ENCODE measurements at places on chromosomes 12 and 14.

DNA sequence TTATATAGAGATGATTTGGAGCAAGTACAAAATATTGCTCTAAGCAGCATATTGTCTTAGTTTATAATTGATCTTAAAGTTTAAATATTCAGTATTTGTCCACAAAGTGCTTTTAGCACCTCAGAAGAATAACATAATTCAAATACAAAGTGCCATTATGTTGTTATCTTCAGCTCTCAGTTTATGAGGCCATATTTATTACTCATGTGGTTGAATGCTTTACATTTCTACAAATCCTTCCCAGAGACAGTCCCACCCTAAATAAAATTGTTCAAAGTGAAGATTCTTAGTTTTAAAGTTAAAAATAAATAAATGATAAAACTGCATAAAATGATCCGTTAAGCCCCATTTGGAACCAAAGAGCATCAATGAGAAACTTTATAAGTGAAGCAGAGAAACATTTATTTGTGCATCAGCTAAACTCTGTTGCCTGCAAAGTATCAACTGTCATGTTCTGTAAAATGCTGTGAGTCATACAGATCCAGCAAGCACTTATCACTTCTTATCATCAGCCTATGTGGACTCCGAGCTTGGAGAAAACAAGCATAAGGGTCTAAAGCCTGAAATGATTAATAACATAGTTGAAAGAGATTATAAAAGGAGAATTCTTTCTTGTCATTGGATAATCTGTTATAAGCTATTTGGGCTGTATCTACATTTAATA, 218.9 kb downstream of the ADAMTS20 start:
- no peak for DNase-seq

DNA sequence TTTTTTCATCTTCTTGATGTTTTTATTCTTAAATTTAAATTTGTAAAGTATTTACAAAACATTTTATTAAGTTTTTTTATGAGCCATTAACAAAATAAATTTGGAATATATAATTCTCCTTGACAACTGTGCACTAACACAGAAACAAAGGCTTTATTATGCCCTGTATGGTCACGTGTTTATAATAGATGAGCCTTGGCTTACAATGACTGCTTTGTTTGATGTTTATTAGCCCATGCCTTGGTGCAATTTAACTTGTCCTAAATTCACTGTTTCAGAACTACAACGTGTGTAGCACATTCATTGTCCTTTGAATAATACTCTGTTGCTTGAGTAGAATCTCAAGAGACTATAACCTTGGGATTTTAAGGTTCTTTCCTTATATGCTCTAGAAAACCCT, 59.8 kb downstream of the CNTN1 start:
- no peak for DNase-seq

- no peak for DNase-seq
Measured at GRCh38 chr14:103313704-103314103, 20.3 kb upstream of the EIF5 start.

DNA sequence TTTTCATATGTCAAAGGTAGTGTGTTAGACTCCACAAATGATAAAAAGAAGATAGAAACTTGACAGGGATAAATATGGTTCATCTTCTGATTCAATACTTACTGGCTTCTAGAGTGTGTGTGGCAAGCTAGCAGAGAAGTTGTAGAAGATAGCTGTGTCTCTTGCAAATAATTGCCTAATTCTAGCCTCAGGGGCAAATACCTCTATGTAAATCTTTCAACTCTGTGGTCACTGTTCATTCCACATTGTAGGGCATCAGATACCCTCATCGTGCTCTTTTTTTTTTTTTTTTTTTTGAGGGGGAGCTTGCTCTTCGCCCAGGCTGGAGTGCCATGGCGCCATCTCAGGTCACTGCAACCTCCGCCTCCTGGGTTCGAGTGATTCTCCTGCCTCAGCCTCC, 1.7 kb downstream of the OLR1 start:
- DNase-seq = no peak

DNA sequence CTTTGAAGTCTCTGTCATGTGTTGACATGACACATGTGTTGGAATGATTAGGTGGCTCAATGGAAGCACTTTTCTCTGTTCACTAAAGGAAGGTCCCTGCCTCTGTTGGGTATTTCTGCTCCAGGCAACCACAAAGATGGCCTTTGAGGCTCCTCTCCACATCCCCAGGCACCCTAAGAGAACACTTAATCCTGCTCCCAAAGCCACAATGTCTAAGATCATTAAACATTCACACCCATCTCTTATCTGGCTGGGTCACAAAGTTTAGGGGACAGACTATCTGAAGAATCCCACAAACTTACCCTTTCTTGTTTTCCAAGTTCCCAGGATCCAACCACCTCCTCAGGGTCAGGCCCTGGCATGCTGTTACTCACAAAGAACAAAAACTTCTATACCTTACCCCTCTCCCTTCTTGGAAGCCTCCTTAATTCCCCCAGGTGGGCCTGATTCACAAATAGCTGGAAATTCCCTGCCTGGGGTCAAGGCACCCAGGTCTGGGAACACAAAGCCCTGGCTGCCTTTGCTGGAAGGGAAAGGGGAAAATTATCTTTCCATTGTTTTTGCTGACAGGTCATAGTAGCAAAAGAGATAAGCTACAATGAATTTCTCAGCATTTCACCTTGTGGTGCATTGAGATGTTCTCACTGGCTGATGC, 333.7 kb downstream of the PCNX1 start:
- DNase-seq = no peak

DNA sequence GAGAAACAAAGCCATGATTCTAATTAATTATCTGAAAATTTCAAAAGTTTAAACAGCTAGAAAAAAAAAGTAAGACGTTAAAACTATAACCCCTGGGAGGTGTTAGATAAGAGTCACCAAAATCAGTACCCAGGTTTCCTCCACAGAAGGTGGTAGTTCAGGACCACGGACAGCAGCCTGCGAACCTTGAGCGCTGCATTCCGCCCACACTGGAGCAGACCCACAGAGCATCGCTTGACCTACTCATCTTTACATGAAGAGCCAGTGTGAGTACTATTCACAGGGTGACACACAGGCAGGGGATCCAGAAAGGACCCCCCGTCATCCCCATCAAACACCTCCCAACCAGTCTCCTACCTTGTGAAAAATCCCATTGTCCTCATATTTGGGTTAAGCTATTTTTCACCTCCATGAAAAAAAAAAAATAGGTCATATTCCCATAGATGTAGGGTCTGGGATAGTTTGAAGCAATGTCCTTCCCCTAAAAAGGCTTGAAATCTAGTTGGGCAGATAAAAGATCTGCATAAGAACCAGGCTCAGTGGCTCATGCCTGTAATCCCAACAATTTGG, 8.8 kb upstream of the CHGA start:
- no peak for DNase-seq

DNA sequence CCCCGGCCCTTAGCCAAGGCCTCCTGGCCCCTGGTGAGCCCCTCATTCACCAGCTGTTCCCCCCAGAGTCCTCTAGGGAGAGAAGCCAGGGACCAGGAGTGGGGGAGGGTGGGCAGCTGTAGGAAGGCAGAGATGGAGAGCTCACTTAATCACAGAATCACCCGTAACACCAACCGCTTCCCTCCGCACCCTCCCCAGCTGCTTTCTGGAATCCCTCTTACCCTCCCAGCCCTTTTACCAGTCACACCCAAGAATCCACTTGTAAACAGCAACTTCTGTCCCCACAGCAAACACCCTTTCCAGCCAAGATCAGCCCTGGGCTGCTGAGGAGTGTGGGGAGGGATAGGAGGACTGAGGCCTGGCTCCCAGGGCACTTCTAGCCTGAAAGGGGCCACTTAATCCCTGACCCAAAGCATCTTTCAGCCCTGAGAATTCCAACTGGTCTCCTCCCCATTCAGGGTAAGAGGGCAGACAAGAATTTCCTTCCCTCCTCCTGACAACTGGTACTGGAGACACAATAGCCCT, 18.8 kb downstream of the NCKAP5L start:
- peak; percentile 82 for DNase-seq
